ENCODE measurements at places on chromosomes 16 and 17.

- DNase-seq: no peak
Measured at GRCh38 chr17:31274252-31274651, 22.8 kb downstream of the OMG start.

- no peak for DNase-seq
Measured at GRCh38 chr17:46742565-46743270, 75.8 kb downstream of the WNT3 start.

DNA sequence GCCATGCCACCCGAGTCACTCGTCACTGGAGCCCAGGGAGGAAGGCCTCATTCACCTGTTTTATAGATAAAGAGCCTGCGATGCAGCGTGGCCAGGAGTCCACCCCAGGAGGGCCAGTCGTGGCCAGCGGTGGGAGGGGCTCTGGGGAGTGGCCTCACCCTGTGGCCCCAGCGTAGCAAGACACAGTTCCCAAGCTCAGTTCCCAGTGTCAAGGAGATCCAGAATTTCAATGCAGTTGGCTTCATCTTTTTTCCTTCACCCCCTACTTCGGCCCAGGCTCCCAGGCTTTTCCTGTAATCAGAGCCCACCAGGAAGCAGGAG, 84.0 kb downstream of the ABR start:
- no peak for DNase-seq

- no peak for DNase-seq
Measured at GRCh38 chr16:86996081-86996480, 321.1 kb downstream of the C16orf95 start.

GRCh38 chr17:21001111-21001812, 41.5 kb downstream of the USP22 start:
- peak; percentile 18 for DNase-seq

DNA sequence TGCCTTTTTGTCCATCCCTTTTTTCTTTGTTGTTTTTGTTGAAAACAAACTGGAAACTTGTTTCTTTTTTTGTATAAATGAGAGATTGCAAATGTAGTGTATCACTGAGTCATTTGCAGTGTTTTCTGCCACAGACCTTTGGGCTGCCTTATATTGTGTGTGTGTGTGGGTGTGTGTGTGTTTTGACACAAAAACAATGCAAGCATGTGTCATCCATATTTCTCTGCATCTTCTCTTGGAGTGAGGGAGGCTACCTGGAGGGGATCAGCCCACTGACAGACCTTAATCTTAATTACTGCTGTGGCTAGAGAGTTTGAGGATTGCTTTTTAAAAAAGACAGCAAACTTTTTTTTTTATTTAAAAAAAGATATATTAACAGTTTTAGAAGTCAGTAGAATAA, 4.9 kb downstream of the SOX9 start:
- no peak for DNase-seq

GRCh38 chr17:76679239-76679638, 31.5 kb downstream of the MXRA7 start:
- no peak for DNase-seq
